RWPE1 (cell line): ENCODE measurements at places on chromosomes 6 and 20.

DNA sequence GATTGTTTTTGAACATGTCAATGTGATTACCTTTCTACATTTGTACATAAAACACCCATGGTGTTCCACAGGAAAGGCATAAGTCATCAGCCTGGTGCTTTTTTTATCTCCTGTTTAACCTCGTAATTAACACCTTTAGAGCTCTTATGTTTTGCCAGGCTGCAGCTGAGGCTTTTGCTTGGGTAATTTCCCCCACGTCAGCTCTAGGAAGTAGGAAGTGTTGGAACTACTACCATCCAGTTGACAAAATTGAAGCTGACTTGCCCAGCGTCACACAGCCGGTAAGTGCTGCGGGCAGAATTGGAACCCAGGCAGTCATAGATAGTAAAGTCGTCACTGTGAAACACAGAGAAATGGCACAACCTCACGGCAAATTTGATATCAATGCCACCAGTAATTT, 86.6 kb upstream of the BMP2 start:
- DNase-seq, result no peak

DNA sequence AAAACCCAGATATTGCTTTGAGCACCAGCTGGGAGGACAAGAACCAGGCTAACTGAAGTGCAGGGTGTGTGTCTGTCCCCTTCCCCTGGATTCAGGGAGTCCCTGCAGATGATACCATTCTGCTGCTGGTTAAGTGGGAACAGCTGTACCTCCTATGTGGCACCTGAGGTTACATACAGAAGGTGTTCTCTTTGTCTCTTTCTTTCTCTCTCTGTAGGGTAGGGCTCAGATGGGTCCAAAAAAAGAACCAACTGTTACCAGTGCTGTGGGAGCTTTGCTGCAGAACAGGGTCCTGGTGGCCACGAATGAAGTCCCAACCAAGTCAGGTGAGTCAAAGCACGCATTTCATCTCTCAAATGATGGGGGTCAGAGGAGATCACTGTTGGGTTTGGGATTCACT, 38.6 kb downstream of the ZC2HC1B start:
- no peak for DNase-seq

DNA sequence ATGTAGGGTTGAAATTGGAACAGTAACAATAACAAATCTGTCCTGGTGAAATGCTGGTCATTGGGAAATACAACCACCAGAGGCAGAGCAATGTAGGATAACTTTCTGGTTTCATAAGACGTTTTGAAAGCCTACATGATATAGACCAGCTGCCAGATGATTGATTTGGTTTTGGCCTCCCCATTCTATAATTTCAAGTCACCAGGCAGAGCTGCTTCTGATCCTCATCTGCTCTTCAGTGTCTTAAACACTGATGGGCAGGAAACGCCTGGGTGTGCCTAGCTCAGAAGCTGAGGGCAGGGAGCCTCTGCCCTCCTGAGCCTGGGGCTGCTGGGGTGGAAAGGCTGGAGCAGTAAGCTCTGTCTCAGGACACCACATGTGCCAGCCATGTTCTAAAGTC, 24.5 kb downstream of the DHX35 start:
- DNase-seq, result no peak

DNA sequence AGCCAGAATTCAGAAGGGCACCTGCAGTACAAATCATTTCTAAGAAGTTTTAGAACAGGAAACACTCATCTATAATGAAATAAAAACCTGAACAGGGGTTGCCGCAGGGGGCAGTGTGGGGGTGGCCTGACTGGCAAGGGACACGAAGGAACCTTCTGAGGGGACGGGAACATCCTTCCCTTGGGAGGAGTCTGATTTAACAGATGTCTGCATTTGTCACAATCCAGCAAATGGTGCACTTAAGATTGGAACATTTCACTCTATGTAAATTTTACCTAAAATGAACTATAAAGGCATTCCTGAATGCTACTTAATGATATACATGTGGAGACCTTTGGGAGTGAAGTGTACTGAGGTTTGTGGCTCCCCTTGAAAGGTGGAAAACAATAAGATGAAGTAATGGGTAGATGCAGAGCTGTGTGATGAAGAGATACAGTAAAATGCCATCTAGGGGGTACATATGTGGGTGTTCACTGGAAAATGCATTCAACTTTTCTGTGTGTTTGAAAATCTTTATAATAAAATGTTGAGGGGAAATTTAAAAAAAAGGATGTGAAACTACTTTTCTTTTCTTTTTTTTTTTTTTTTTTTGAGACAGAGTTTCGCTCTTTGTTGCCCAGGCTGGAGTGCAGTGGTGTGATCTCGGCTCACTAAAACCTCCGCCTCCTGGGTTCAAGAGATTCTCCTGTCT, 89.5 kb downstream of the SNX5 start:
- DNase-seq, result no peak

- no peak for DNase-seq
These were observed 158.0 kb downstream of the UTRN start for GRCh38 chr6:144443157-144443556.

DNA sequence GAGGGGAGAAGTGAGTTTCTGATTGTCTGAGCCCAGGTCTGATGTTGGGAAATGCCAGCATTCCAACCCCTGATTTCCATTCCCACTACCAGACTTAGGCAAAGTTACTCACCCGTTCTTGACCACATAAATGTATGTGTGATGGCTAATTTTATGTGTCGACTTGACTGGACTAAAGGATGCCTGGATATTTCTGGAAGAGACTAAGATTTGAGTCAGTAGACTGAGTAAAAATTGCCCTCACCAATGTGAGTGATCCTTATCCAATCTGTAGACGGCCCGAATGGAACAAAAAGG, 95.8 kb upstream of the TAB2 start:
- no peak for DNase-seq

DNA sequence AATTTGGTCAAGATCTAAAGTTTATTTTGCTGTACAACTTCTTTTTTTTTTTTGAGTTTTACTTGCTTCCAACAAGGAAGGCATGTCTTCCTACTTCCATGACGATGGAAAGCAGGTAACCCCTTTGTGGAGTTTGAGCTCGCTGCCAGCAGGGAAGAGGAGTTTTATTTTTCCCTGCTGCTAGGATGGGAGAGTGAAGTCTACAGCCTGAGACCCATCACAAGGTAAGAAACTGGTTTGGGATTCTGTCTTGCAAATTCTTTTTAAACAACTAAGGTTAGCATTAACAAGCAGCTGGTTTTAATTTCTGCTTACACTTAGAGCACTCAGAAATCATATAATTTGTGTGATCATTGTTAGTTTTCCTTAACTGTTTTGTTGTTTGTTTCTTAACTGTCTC, 108.0 kb upstream of the MAP3K4 start:
- no peak for DNase-seq

GRCh38 chr20:3890398-3890751, 1.2 kb downstream of the PANK2 start:
- DNase-seq, result peak; percentile 59

DNA sequence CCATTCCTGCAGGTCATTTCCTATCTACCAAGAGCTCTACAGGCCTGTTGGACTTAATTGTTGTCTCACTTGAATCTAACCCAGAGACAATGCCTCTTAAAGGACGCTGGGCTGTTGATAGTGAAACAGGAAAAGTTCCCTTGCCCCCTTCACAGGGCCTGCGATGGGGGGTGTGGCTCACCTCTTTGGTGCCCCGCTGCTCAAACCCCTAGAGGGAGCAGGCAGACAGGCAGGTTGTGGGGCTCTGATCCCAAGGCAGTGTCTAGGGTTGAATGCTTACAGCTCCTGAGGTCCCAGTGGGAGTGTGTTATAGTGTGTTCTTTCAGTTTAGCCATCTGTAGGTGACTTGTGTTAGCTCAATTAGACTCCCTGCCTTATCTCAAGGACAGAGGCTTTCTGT, 68.0 kb downstream of the OTOR start:
- DNase-seq, result no peak

- DNase-seq, result no peak
These were observed 28.7 kb downstream of the FKBP1A start for GRCh38 chr20:1364106-1364505.

DNA sequence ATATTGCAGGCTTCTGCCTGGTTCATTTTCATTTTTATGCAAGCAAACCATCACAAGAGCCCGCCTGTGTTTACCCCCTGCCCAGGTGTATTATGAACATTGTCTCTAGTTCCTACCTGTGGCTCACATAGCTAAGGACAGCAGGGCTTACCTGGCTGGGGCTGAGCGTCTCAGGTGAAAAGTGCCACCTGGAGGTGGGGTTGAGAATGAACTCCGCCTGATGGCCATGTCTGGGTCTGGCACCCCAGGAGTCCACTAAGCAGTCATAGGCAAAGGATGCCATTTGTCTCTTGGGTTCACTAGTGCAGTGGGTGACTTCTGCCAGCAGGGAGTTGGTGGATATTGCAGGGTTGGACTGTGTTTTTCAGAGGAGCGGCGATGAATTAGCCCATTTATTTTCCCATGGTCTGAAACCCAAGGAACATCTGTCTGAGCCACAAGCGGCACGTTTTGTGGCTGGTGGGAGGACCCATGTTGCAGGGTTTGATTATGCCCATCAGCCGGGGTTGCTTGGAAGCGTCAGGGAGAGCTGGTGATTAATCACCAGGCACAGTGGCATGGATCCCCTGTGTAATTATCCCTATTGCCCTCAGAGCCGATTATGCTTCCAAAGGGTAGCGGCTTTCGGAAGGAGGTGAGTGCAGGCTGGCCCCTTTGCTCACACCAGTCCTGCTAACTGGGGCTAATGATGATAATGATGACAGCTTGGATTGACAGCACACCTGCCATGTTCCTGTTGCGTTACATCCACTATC, 92.1 kb downstream of the CDH26 start:
- peak; percentile 80 for DNase-seq
